HFF-Myc (cell line): ENCODE measurements at places on chromosomes 5 and 9.

DNA sequence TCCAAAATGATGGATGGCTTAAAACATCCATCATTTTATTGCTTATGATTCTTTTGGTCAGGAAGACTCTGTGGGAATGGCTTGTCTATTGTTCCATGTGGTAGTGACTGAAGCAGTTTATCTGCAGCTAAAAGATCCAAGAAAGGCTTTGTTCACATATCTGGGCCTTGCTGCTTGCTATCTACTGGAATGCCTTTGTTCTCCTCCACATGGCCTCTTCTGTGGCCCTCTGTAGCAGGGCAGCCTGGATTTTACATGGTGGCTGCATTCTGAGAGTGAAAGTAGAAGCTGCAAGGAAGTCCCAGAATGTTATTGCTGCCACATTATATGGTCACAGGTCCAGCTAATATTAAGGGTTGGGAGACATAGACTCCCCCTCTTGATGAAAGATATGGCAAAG lies 35.1 kb downstream of the DMXL1 start:
- DNase-seq, result no peak

- DNase-seq, result no peak
These were observed 4.9 kb upstream of the FYB1 start for GRCh38 chr5:39224196-39224761.

- DNase-seq, result no peak
These were observed 69.4 kb downstream of the PPIC start for GRCh38 chr5:122967085-122967484.

DNA sequence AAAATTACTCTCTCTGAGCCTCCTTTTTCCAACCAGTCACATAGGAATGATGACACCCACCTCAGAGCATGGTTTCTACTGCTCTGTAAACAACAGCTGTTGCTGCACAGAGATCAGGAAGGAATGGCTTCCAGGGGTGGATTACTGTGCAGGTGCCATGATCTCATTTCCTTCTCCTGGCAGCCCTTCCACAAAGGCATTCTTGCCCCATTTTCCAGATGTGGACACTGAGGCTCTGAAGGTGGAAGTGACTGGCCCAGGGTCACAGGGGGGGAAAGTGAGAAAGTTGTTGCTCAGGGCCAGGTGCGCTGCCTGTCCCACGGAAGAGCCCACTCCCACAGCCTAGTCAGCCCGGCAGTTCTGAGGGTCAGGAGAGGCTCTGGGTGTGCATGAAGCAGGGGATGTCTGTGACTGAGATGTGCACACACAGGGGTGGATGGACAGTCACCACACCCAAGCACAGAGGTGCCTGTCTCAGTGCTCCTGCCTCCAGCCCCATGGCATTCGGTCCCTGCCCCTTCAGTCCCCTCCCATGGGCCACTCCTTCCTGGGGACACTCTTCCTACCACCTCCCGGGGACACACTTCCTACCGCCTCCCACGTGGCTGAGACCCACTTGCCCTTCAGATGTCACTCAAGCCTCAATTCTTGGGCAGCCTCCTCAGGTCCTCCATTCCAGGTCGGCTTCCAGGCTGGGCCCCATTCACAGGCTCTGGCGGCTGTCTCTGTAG lies 17.0 kb downstream of the FGFR4 start:
- no peak for DNase-seq

DNA sequence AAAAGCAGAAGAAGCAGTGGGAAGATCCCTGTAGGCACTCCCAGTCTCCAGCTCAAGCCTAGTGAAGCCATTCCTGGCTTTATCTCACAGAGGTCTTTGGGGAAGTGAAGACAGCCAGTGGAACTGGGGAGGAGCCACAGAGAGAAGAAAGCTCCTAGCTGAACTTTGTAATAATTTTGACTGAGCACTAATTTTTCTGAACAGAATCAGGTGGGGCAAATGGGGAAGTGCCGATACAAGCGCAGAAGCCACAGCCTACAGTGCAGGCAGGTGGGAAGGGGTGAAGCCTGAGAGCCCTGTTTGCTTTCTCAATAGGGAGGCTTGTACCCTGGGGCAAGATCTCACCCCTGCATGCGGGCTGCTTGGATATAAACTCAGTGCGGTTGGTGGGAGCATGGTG lies 48.4 kb upstream of the SNAPC3 start:
- no peak for DNase-seq

GRCh38 chr5:88761939-88762338 lies 121.0 kb downstream of the MEF2C start:
- DNase-seq, result no peak

DNA sequence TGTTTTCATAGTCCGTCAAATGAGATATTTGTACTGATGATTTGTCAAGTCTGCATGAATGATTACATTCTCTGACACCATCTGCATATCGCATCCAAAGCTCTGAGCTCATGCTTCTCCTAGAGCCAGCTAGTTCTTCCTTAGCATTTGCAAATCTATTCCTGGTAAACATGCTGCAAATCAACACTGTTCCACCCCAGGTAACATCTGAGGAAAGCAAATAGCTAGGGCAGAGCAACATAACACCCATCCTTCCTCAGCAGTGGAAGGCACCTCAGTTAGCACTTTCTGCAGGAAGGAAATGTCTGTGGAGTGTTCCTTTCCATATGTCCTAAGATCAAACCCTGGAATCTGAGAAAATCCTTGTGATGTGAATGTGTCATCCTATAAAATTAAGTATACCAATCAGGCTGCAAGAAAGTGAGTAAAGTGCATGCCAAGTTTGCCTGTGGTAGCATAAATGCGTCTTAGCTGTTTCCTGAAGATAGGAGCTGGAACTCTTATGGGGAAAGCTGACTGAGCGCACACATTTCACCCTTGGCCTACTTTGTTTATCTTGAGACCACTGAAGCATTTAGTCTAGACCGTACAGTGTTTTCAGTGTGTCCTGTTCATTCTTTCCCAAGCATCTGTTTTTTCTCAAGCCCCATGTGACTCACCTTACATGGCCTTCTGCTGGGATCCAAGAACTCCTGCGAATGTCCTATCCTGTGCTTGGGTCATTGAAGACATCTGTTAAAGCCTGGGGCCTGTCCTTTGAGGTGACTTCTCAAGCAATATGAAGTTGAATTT lies 50.9 kb upstream of the STARD4 start:
- peak; percentile 96 for DNase-seq

DNA sequence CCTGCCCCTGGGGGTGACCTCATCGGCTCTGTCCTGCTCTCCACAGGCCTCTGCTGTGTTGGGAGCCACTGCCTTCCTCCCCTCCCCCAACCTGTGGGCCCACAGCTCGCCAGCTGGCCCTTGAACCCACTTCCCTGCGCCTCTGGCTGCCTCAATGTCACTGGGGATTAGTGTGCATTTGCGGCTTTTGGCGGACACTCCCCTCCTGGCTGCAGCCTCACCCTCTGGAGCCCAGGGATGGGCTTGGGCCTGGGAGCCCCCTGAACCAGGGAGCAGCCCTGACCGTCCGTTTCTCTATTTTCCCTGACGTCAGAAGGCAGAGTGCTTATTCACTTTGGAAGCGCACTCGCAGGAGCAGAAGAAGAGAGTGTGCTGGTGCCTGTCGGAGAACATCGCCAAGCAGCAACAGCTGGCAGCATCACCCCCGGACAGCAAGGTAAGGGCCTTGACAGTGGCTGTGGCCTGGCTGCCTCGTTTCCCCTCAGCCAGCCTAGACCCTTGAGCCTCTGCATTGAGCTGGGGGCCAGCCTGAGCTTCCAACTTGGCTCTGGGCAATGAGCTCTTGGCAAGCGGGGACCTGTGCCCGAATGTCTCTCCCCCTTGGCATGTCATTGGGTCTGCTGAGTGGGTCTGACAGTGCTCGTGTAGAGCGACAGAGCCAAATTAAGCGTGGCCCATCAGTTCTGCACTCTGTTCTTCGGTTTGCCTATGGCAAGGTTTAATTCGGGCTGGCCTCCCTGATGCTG lies 73.1 kb downstream of the RGS3 start:
- no peak for DNase-seq

DNA sequence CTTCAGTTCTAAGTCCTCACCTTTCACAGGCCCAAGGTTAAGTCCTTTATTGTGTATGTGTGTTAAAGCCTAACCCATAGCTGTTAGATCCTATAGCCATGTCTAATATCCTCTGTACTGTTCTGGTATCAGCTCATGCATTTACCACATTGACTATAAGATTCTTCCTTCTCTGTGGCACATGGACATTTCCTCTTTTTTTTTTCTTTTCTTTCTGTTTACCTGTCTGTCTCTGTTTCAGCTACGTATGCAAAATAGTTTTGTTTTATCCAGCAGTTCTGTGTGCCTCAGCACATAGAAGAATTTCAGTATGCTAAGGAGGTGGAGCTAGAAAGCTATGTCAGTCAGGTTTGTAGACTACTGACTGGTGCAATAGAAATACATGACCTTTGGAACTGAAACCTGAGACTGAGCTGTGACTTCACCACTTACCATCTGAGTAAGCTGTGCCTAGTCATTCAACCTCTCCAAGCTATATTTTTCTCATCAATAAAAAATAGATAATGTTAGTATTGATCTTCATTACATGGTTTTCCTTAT lies 155.6 kb upstream of the VLDLR start:
- DNase-seq, result no peak

- no peak for DNase-seq
These were observed 189.6 kb downstream of the NR3C1 start for GRCh38 chr5:143213851-143214363.

DNA sequence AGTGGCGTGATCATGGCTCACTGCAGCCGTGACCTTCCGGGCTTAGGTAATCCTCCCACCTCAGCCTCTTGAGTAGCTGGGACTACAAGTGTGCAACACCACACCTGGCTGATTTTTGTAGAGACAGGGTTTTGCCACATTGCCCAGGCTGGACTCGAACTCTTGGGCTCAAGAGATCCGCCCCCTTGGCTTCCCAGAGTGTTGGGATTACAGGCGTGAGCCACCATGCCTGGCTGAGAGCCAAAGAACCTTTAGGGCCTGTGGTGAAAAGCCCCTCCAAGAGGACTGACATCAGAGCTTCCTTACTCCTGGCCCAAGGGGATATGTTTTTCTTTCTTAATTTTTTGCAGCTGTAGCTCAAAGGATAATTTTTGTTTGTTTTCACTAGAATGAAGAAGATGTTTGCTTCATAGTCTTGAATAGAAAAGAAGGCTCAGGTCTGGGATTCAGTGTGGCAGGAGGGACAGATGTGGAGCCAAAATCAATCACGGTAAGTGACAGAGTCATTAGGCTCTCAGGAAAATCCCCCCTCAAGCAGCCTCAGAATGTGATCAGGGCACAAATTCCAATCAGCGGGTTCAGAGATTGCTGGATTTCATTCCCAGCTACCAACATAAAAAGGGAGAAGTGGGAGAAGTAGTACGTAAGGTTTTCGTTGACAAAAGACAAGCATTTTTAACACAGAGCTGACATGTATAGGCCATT lies 77.1 kb downstream of the GOLPH3 start:
- peak; percentile 19 for DNase-seq

DNA sequence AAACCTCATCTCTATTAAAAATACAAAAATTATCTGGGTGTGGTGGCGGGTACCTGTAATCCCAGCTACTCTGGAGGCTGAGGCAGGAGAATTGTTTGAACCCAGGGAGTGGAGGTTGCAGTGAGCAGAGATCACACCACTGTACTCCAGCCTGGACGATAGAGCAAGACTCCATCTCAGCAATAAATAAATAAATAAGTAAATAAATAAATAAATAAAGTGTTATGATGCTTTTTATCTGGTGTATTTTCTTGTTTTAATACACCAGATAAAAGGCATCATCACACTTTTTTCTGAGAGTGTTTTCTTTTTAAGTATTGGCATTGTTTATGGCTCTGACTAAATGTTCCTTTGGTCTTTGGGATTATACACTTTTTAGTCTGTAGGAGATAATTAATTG lies 24.2 kb upstream of the LECT2 start:
- DNase-seq, result no peak

- DNase-seq, result no peak
These were observed 241.8 kb upstream of the KLF9 start for GRCh38 chr9:70656281-70656680.

- no peak for DNase-seq
These were observed 1857.8 kb upstream of the WWC1 start for GRCh38 chr5:166433679-166434078.

DNA sequence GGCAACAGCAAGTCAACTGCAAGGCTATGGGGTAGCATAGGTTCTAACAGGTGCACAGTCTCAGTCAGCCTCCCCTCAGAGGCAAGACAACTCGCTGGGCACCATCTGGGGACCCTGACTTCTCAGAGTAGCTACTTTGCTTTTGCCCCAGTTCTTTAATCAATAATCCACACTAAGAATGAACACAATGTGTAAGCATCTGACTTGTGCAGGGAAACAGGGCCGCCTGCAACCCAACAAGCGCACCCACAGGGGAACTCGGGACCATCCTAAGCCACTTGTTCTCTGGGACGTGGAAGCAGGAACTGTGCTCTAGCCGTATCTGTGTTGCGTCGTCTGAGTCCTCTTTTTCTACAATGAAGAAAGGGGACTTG lies 1.9 kb downstream of the MOB3B start:
- DNase-seq, result no peak

GRCh38 chr9:16171911-16172310 lies 619.1 kb downstream of the CCDC171 start:
- no peak for DNase-seq

- DNase-seq, result no peak
These were observed 235.8 kb upstream of the TLE4 start for GRCh38 chr9:79335987-79336386.
